Trophoblast cell (in vitro differentiated cells and primary cell): ENCODE measurements at places on chromosomes 2 and 18.

DNA sequence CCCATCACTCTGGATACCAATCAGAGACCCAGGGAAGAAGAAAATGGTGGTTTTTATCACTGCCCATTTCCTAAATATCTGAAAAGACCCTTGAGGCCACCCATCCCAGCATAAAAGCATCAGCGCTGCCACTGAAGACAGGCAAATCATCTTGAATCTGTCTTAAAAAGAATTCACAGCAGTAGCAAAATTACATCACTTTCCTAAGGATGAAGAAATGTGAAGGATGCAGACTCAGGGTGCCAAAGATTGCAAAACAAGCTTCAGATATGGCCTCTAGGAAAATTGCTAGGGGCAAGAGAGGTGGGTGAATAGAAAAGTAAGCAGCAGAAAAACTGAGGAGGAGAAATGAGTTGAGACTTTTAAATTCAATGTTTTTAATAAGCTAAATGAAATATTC lies 70.0 kb downstream of the SLC25A12 start:
- H3K4me3 ChIP-seq = no peak overlapping the region
- H3K4me1 ChIP-seq = no peaks in the 10 kb centered on the region
- no peaks in the 10 kb centered on the region for H3K27me3 ChIP-seq

DNA sequence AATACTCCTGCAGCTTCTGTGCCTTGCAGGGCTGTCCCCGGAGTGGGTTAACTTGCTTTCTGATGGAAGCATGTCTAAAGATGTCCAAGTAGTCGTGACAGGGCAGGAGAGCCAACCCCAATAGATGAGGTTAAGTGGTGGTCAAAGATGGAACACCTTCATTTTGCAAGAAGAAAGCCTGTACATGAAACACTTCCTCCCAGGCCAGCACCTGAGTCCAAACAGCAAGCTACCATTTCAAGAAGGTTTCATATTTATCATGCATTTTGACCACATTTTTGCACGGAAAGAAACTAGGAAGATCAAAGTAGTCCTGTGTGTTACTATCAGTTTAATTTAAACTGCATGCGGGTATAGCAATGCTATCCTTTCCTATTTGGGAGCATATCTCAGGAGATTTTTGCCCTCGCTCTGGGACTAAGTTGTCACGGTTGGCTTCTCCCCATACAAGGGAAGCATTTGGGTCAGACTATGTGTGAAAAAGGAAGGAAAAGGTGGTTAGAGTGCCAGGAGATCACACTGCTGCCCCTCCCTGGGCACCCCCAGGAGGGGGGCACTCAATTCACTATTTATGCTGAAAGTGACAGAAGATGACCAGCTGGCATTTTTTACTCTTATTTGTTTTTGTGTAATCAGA lies 187.6 kb downstream of the ZNF521 start:
- H3K4me3 ChIP-seq = no peak overlapping the region
- H3K27ac ChIP-seq = no peak overlapping the region
- no peaks in the 10 kb centered on the region for H3K4me1 ChIP-seq
- DNase-seq = no peak

DNA sequence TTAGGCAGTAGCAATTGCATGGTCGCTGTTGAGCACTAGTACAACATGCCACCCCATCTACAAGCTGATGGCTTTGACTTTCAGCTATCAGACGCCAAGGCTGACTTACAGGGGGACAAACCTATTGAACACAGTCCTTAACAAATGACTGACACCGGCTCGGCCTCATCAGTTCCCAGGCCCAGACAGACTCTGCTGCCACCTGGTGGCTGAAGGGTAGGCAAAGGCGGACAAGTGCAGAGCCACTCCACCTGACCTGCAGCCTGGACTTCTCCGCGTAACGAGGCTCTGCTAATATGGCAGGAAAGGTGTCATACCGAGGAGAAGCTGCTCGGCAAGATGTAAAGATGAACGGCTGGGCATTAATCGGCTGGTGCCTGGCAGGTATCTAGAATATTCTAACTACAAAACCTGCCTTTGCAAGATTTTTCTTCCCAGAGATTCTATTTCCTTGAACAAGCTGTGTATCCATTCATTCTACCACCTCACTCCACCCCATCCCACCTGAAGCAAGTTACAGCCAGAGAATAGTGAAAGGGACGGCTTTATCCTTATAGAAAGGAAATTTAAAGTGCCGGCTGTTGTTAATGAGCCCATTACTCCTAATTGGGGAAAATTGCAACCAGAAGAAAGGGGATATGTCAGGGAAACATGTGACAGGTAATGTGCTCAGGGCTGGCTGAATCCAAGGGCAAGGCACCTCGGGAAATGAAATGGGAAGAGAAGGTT lies 67.4 kb downstream of the STEAP3 start:
- H3K36me3 ChIP-seq = no peaks in the 10 kb centered on the region
- H3K4me3 ChIP-seq = no peak overlapping the region
- DNase-seq = peak; percentile 89

DNA sequence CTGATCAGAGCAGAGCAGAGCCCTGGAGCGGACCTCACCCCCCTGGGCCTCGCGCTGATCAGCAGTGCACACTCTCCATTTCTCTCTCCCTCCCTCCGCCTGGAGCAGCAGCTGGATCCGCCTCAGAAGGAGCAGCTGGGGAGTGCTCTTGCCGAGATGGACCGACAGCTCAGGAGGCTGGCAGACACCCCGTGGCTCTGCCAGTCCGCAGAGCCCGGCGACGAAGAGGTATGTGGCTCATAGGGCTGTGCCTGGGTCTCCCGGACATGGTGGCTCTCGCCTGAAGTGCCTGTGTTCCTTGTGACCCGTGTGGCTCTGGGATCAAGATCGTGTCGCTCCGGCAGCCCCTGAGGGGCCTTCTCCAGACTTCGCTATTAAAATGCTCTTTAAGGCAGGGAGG lies 102.5 kb downstream of the USP40 start:
- H3K27me3 ChIP-seq = no peaks in the 10 kb centered on the region
- H3K36me3 ChIP-seq = peaks cover 61% of the 10 kb centered on the region
- no peaks in the 10 kb centered on the region for H3K4me1 ChIP-seq
- H3K27ac ChIP-seq = no peak overlapping the region
- no peak for DNase-seq
- no peak overlapping the region for H3K4me3 ChIP-seq

GRCh38 chr18:72544092-72544886 lies at the start of gene CBLN2:
CBLN2 (minus strand) TSS chr18:72544342; CDS start chr18:72542160, 2,182 bp downstream.
- peaks cover 31% of the 10 kb centered on the region for H3K27me3 ChIP-seq
- no peak within 1 kb of the TSS for H3K27ac ChIP-seq
- DNase-seq = peak; percentile 24
- H3K4me3 ChIP-seq = peak within 1 kb of the TSS; percentile 57

- H3K27ac ChIP-seq = no peak overlapping the region
- no peaks in the 10 kb centered on the region for H3K4me1 ChIP-seq
- no peak for DNase-seq
- H3K36me3 ChIP-seq = no peaks in the 10 kb centered on the region
- no peak overlapping the region for H3K4me3 ChIP-seq
Measured at GRCh38 chr18:29652797-29653196, 1389.7 kb downstream of the DSC3 start.

DNA sequence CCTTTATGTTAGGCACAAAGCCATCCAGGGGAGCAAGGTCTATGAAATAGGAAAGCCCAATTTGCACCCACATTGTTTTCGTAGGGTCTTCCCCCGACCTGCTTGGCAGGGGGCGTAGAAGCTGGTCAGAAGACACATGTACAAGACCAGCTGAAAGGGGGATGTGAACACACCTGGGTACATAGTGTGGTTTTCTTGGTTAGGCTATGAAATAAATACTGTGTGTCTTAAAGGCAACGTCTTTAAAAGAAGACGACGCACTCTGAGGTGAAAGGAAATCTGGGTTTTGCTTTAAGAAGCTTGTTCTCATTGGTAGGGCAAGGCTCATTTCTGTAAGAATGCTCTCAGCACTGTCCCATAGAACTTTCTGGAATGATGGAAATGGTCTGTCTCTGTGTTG lies 60.0 kb upstream of the KLF7 start:
- no peak overlapping the region for H3K4me3 ChIP-seq
- H3K27me3 ChIP-seq = no peaks in the 10 kb centered on the region

DNA sequence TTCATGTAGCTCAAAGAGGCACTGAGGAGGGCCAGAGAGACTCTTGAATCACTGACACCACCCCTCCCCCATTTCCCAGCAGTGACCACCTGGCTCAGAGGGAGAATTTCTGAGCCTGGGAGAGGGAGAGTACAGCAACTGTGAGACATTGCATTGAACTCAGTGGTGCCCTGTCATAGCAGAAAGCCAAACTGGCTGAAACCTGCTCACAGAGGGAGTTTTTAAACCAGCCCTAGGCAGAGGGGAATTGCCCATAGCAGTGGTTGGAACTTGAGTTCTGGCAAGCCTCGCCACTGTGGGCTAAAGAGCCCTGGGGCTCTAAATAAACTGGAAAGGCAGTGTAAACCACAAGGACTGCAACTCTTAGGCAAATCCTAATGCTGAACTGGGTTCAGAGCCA lies 243.1 kb downstream of the ADCYAP1 start:
- H3K27ac ChIP-seq = no peak overlapping the region
- H3K27me3 ChIP-seq = no peaks in the 10 kb centered on the region
- H3K4me3 ChIP-seq = no peak overlapping the region
- no peak for DNase-seq

DNA sequence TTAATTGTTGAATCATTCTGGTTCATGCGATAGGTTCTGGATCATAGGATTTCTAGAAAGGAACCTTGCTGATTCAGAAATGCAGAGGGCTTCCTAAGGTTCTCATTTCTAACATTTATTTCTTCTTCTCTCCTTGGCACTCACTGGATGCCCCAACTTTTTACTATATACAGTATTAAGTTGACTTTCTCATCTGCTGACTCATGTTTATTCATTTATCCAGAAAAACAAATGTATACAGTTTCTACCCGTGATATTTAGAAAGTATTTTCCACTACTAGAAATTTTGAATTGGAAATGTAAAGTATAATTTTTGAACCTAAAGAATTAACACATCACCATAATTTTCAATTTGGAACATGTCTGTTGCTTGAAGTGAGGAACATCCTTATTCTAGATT lies 32.2 kb upstream of the OTX1 start:
- peaks cover 6% of the 10 kb centered on the region for H3K36me3 ChIP-seq
- H3K27ac ChIP-seq = no peak overlapping the region
- H3K27me3 ChIP-seq = no peaks in the 10 kb centered on the region
- DNase-seq = no peak

DNA sequence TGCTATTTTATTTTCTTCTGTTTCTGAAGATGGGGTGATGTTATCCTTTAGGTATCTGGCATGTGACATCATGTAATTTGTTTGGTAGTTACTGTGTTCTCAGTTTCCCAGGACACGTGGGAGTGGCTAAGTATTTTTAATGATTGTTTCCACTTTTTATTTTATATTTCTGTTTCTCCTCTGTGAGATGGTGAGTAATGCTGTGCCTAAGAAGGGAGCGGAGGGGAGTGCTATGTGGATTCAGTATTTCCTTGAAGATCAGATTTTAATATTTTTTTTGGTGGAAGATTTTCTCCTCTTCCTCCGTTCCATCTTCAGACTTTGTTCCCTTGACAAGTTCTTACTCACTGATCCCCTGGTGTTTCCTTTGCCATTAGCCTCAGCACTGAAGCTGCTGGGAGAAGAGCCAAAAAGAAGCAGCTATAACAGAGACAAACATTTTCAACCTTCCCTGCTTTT lies 180.0 kb upstream of the MMADHC start:
- no peak for DNase-seq
- H3K27ac ChIP-seq = no peak overlapping the region
- H3K4me3 ChIP-seq = no peak overlapping the region
- no peaks in the 10 kb centered on the region for H3K27me3 ChIP-seq
- no peaks in the 10 kb centered on the region for H3K36me3 ChIP-seq
- no peaks in the 10 kb centered on the region for H3K4me1 ChIP-seq

DNA sequence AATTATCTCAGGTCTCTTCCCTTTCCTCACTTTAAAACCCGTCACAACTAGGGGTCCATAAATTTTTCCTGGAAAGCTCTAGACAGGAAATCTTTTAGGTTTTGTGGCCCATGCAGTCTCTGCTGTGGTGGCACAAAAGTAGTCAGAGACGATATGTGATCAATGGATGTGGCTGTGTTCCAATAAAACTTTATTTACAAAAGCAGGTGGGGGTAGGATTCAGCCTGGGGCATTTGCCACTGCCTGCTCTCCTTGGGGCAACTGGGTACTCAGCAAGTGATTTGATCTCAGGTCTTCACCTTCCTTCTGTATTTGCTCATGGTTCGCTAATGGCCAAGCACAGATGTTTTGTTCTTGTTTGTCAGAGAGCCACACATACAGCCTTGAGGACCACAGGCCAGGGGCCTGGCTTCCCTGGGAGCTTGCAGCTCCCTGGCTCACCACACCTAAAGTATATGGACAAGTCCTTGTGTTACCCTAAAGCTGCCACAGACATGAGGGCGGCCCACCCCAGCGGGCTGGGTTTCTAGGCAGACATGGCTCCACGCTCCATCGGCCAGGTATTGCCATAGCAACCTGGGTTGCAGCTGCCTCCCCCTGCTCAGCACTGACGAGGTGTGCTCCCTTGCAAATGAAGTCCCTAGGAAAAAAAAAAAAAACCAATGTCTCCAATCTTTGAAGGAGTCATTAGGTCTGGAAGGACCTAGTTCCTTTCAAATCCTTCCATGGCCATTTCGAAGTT lies 89.7 kb upstream of the YWHAQ start:
- H3K36me3 ChIP-seq = no peaks in the 10 kb centered on the region
- no peak overlapping the region for H3K27ac ChIP-seq
- DNase-seq = no peak
- no peak overlapping the region for H3K4me3 ChIP-seq
- H3K4me1 ChIP-seq = no peaks in the 10 kb centered on the region

DNA sequence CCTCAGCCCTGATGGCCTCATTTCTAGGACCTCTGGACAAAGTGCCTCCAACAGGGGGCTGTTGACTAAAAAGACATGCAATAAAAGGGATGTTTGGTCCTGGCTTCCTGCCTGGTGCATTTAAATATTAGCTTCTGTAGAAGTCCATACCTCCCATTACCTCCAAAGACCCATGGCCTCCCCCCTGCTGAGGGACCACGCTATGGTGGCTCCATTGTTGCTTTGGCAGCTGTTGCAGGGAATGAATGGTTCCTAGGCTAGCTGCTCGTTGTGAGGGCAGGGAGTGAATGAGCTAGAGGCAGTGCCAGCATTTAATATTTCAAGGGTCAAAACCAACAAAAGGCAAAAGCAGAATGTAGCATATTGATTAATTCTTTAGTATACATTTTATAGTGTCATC lies 285.9 kb downstream of the SLC8A1 start:
- no peak for DNase-seq
- no peaks in the 10 kb centered on the region for H3K27me3 ChIP-seq
- H3K4me3 ChIP-seq = no peak overlapping the region
- H3K36me3 ChIP-seq = no peaks in the 10 kb centered on the region
- H3K27ac ChIP-seq = no peak overlapping the region
